ENCODE measurements at places on chromosomes 5 and 9.

- DNase-seq, result no peak
Observed at GRCh38 chr5:134659922-134660321, 11.3 kb downstream of the SEC24A start.

GRCh38 chr5:14108170-14108996 lies 34.8 kb upstream of the TRIO start:
- DNase-seq, result peak; percentile 37

GRCh38 chr9:86713970-86714369 lies 233.3 kb downstream of the GAS1 start:
- DNase-seq, result no peak

- DNase-seq, result no peak
Observed at GRCh38 chr5:109805883-109806282, 116.2 kb downstream of the MAN2A1 start.

DNA sequence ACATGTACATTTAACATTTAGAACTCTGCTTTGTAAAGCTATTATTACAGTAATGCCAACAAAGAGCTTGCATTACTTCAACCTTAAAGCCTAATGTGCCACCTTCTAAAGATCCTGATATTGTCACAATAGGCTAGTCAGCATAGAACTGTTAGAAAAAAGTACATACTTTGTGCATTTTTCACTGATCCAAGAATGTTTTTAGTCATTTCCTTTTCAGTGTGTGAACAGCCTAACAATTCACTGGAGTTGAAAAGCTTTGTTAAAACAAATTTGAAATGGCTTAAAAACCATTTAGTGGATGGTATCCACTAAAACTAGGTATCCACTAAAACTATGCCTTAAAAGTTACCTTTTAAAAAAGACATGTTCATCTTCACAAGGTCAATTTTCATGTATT lies 4.5 kb downstream of the RPS6 start:
- DNase-seq, result no peak

DNA sequence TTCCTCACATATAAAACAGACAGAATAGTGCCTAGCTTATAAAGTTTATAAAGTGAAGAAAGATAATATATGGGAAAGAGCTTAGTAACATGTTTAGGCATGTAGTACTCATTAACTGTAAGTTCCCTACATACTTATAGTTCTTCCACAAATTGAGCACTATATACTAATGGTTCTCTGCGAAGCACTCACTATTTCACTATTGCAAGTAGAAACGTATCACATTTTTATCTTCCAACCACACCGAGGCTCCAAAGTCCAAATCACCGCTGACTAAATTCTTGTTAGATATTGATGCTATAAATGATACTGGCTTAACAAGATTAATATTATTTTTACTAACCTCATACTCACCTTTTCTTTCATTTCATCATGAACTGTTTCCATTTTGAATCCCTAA lies 61.0 kb downstream of the FBXW11 start:
- DNase-seq, result no peak

DNA sequence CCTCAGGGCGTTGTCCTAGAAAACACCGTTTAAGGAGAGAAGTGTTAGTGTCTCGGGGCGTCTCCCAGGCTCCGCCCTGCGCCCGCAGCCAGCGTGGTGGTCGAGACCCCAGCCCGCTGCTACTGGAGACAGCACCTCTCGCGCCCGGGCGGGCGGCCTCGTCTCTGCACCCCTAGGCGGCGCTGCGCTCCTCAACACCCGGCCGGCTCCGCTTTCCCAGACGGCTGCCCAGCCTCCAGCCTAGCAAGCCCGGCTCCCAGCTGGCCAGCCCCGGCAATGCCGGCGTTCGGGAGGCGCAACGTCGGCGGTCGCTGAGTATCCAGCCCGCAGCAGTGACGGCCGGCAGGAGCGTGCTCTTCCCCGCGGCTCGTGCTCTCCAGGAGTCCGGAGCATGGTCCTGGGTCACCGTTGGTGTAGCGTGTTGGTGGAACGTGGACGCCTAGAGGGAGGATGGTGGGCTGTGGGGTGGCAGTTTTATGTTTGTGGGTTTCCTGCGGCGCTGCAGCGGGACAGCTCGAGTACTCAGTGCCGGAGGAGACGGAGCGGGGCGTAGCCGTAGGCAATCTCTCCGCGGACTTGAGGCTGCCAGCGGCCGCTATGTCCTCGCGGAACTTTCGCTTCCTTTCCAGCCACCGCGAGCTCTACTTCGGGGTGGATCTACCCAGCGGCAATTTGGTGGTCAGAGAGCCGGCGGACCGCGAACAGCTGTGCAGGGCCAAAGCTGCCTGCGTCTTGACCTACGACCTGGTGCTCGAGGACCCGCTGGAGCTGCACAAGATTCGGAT lies 536 bp downstream of the PCDHAC1 start:
- peak; percentile 89 for DNase-seq

DNA sequence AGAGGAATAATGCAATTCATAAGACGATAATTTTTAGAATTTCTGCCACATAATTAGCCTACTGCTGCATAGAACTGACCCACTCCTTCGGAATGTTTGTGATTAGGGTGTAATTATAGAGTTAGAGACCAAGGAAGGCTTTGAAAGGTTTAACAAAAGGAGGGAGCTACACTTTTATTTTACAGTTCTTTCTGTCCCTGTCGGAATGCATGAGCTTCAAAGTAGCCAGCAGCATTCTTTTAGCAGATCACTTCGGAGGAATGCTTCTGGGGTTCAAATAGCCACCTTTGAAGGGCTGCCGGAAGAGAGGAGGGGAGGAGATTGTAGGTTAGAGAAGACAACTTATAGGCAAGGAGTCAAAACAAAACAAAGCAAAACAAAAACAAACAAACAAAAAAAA lies 168.1 kb downstream of the GRIA1 start:
- no peak for DNase-seq
